ENCODE measurements at places on chromosomes 2 and 18. TPM values are rescaled to one million over a fixed set of nuclear protein-coding genes. Genes with fewer than 3 reads are reported as not detected.

DNA sequence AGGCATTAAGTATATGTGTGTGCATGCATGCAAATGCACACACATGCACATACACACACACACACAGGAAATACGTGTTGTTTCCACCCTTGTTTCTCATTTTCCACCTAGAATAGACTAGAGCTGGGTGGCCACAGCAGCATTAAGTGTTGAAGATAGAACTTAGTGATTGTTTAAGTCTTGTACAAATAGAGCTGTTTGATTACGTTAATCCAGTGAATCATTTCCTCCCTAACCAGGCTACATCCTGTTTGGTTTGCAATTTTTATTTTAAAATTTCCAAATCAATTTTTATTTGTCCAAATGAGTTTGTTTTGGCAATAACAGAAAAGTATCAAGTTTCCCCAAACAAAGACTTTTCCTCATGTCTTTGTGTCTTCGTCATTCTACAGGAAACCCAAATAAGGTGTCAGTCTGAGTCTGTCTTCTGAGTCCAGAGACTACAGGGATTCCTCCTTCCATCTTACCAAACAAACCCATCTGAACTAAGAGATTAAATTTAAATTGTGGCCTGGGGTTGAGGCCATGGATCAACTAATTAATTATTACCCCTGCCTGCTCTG, 74.6 kb upstream of the GALNT5 start:
- no peak for DNase-seq

- DNase-seq = no peak
Observed at GRCh38 chr2:20506201-20506685, 59.4 kb downstream of the RHOB start.

DNA sequence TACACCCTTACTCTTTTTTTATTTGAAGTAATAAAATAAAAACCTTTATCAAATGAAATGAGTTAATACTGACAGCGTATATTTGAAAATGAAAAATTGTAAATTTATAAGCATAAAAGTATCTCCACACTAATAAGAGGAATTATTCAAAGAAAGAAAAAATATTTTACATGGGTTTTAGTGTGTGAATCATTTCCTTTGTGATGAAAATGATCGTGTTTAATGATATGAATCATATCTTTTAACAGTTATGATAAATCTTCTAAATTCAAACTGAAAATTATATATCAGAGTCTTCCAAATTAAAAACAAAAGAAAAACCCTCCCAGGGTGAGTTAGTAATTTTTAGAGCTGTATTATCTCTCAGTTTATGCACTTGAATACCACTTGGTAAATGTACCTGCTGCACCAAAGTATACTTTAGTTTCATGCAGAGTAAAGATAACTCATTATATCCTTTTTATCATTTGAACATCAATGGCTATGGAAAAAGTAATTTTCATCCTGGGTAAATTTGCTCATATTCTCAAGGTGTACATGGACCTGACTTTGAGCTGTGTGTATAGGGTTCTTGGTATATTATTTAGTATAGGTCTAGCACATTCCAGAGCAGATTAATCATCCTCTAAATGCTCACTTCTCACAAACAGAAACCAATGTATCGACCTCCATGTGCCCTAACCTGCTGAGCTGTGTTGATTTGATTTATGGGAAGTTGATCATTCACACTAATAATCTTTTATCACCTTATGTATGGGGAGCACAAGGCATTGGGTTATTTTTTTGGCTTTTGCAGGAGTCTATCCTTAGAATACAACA, 98.7 kb upstream of the VWC2L start:
- no peak for DNase-seq

DNA sequence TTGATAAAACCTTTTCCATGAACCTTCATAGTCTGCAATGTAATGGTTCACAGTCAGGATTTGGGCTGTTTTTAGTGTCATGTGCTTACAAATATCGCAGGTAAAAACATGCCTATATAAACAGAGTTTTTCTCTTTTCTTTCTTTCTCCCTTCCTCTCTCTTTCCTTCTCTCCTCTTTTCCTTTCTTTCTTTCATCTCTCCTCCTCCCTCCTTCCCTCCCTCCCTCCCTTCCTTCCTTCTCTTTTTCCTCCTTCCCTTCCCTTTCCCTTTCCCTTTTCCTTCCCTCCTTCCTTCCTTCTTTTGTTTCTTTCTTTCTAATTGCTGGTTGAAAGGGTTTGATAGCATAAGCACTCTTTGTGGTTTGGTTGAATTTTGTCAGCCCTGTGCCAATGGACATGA, 9.6 kb upstream of the NPPC start:
- DNase-seq = no peak

DNA sequence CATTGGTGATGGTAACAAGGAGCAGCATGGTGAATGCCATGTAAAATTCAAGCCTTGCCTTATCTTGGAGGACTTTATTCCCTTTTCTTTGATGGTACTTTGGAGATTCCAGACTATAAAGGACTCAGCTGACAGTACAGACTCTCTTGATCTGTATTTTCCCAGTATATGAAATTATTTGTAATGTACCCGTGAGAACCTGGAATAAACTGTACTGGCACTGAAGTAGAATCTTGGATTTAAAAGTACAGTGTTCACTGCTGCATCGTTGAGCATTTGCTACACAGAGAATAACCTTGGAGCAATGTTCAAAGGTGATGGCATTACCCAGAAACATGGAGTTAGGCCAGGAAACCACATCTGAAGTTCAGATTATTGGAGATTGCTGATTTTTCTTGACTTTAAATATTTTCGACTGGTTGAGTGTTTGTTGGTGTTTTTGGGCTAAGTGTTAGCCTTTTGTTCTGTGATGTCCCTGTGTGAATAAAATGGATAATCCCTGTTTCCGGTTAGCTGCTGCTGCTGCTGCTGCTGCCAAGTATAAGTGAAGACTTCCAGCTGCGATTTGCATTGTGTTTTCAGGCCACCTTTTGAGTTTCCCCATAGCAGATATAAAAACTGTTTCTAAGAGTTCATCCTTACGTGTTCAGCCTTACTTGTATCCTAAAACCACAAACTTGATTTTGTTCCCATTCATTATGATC, 122.0 kb downstream of the SPTBN1 start:
- DNase-seq = no peak

DNA sequence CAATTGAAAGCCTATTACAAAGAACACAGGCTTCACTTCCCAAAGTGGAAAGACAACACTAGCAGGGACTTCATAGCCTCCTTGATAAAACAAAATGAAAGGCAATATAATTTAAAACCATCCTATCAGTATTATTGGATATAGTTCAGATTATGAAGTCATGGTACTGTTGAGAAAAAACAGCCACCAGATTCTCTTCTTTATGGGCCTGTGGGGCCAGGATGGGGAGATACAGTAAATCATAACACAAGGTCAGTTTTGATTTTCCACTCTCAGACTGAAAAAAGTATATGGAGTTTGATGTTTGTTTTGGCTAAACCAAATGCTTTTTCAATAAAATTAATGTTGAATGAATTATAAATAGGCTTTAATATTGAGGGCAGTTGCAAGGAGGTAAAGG, 129.1 kb downstream of the BCL2L11 start:
- no peak for DNase-seq

- DNase-seq = no peak
Observed at GRCh38 chr18:31317860-31318259, at the start of gene DSG1. DSG1 (plus strand) TSS chr18:31318160; CDS start chr18:31318301, 141 bp downstream.

GRCh38 chr18:45218436-45218835, 396.8 kb upstream of the SLC14A2 start:
- no peak for DNase-seq

GRCh38 chr2:137190411-137191195, 425.3 kb downstream of the THSD7B start:
- DNase-seq = no peak

DNA sequence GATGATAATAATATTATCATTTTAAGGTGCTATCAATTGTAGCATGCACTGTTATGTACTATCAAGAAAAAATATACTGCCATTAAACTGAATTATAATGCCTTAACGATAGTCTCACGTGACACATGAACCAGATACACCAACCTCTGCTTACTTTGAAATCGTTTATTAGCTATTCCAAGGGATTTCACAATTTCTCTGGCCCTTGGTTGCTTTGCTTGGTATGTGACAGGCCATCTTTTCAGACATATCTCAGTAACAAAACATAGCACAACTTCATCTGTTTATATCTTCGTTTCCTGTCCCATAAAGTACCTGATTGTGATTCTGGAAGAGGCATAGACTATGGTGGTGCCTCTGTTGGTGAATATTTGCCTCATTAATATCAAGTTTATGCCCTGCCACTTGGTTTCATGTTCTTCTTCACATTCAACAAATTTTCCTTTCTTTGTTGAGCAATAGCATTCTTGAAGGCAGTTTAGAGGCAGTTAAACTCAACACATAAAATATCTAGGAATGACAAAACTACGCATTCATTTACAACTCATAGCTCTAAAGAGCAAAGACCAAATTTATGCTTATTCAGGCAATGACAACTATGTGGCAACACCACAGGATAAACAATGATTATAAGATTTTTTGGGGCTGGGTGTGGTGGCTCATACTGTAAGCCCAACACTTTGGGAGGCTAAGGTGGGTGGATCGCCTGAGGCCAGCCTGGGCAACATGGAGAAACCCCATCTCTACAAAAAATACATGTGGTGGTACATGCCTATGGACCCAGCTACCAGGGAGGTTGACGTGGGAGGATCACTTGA, 84.3 kb downstream of the MCFD2 start:
- DNase-seq = no peak

- no peak for DNase-seq
Observed at GRCh38 chr2:90079374-90079773, 1387.9 kb downstream of the RPIA start.

KLHL14 gene
- total RNA-seq = not detected

GRB14 gene
- not detected for total RNA-seq

DSC3 gene
- not detected for total RNA-seq

SLC23A3 gene
- 2.8 TPM for total RNA-seq

MAL gene
- total RNA-seq = 26.3 TPM

ASB1 gene
- total RNA-seq = 33.9 TPM

DSG1 gene
- total RNA-seq = not detected

Data from activated naive CD4-positive, alpha-beta T cell treated with anti-CD3 and anti-CD28 coated beads, Interleukin-2, amount 50 U/mL, for 72 hours (primary cell).